ENCODE measurements at places on chromosomes 5 and 9.

GRCh38 chr9:137759649-137760321 lies 117.8 kb upstream of the CACNA1B start:
- no peak for DNase-seq

DNA sequence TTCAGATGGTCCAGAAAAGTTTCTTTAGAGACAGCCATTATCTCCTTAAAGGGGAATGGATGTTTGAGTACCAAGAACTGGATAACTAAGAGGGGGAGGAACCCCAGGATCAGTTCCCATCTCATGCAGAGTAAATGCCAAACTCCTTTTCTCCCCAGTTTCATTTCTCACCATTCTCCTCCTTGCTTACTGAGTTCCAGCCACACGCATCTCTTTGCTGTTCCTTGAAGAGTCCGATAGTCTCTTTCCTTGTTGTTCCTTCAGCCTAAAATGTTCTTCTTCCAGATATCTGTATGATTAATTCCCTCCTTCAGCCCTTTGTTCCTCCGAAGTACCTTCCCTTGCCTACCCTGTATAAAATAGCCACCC lies 30.0 kb downstream of the KDM4C start:
- DNase-seq: no peak

GRCh38 chr5:77131361-77131760 lies 44.3 kb upstream of the ZBED3 start:
- DNase-seq: no peak

GRCh38 chr5:115625579-115626444 lies at the start of gene TMED7:
Gene TMED7, minus strand, starts transcription at chr5:115626036. Its CDS starts 244 bp downstream, at chr5:115625792.
- peak; percentile 99 for DNase-seq

DNA sequence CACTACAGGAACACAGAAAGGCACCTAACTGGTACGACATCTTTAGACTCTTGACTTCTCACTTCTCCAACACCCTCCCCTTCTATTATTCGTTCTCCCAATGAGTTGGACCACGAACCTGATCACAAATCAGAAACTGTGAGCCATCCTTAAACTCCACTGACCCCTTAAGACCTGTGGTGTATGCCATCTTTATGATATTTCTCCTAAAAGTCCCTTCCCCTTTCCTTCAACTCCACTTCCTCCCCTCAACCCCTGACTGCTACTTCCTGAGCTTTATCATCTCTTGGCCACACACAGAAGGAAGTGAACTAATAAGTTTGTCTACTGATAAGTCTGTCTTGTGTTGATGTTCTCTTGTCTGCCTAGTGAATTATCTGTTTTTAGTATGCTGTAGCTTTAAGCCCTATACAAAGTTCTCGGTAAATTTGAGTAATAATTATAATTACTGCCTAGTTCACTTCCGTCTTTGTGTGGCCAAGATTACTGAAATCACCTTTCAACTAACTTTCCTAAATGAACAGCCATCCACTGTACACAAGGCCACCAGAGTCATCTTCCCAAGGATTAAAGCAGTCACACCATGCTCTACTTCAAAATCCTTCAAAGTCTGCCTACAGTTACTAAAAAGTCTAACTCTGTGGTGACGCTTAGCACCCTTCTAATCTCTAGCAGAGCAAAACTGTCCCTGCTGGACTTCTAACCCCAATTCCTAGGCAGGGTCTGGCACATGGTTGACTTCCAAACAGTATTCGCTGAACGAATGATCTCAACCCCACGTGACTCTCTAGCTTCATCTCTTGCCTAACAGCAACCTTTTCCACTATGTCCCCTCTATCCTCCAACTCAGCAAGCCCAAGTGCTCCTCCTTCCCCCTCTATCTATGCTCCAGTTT lies 23.2 kb downstream of the ELOVL7 start:
- DNase-seq: no peak

- DNase-seq: no peak
Measured at GRCh38 chr5:33891788-33892619, at the start of gene ADAMTS12. Gene ADAMTS12, minus strand, starts transcription at chr5:33891990. Its CDS starts 134 bp downstream, at chr5:33891856.

DNA sequence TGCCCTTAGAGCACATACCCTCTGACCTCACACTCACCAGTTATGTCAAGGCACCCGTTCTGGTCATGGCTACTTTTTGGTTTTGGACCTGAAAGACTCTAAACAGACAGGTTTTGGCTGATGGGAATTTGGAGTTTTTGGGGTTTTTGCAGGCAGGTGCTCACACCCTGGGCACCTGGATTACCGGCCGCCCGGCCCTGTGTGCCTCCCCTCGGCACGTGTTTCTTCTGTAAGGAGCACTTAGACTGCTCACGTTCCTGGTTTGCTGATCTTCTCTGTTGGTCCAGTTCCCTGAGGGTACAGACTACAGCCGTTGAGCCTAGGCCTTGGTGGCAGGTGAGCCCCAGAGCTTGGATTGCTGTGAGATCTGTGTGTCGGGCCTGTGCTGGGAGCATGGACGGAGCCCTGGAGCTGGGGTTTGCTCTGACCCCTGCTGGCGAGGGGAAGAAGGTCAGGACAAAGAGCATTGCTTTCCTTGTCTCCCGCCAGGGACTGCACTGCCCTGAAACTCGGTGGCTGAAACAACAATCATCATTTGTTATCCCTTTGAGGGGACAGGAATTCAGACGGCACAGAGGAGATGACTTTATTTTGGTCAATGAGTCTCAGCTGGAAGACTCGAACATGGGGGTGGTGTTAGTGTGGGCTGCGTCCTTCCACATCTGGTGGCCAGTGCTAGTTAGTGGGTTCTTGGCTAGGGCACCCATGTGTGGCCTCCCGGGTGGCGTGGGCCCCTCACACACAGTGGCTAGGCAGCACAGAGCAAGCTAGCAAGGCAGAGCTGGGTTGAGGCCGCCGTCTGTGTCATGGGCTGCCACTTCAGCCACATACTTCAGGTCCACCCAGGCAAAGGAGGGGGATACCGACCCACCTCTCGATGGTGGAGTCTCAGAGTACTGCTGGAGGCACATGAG lies 76.4 kb downstream of the EHMT1 start:
- no peak for DNase-seq

DNA sequence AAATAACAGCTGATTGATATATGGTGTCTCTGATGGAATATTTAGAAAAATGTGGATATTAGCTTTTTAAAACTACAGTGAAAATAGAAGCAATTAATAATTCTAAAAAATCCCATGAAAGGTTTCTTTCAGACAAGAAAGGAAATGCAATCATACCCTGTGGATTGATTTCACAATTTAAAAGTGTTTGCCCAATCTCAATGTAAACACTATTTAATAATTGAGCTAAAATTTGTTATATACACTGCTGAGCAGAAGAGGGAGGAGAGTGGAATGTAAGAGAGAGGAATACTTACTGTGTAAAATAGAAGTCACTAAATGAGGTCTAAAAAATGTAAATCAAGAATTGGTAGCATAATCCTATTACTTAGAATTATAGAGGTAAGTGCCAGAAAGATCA lies 76.9 kb downstream of the FEM1C start:
- no peak for DNase-seq

DNA sequence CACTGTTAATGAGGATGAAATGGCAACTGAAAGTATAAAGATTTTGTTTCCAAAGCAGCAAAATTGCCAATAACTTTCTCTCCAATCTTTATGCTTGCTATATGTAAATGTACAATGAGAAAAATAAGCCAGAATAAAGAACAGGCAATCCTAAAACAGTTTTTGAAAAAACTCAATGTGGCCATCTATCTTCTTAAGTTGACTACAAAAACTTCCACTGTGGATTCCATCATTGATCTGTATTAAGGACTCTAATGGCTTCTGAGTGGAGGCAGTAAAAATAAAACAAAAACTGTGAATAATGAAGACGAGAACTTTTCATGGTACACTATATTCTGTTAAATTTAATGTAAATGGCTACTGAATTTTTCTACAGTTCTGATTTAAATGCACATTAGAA lies 382.9 kb downstream of the TMEM232 start:
- DNase-seq: no peak

- no peak for DNase-seq
Measured at GRCh38 chr5:6701491-6701890, 11.7 kb upstream of the TENT4A start.

DNA sequence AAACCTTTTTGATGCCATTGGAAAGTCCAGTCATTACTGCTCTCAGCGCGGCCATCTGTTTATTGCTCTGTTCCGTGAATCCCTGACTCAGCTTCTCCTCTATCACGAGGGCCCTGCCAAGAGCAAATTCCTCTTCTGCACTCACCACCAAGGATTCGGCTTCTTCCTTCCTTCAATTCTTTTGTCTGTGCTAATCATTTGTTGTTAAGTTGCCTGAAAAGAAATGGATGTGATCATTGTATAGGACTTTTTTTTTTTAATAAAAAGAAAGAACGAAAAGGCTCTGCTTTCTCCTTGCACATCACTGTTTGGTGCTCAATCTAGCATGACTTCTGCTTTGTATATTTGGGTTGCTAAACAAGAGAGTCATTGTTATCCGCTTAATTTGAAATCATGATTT lies 128.7 kb upstream of the PIK3R1 start:
- no peak for DNase-seq

DNA sequence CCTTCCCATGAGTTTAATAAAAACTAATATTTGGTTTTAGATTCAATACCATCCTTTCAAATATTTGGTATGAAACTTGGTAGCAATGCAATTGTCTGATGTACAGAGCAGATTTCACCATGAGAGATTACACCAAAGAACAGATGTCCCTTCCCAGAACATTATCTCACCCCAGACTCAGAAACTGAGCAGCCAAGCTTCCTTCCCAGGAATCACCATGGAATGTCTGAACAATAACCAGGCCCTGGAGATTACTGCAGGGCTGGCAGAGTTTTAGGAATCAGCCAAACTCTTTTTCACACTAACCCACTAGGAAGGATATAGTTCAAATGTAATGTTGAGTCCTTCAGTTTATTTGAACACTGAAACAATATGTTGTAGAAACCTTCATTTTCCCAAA lies 23.9 kb downstream of the CLTA start:
- no peak for DNase-seq

GRCh38 chr5:110663525-110663924 lies 62.9 kb downstream of the TMEM232 start:
- no peak for DNase-seq

GRCh38 chr5:112625246-112625645 lies 112.4 kb upstream of the APC start:
- no peak for DNase-seq

DNA sequence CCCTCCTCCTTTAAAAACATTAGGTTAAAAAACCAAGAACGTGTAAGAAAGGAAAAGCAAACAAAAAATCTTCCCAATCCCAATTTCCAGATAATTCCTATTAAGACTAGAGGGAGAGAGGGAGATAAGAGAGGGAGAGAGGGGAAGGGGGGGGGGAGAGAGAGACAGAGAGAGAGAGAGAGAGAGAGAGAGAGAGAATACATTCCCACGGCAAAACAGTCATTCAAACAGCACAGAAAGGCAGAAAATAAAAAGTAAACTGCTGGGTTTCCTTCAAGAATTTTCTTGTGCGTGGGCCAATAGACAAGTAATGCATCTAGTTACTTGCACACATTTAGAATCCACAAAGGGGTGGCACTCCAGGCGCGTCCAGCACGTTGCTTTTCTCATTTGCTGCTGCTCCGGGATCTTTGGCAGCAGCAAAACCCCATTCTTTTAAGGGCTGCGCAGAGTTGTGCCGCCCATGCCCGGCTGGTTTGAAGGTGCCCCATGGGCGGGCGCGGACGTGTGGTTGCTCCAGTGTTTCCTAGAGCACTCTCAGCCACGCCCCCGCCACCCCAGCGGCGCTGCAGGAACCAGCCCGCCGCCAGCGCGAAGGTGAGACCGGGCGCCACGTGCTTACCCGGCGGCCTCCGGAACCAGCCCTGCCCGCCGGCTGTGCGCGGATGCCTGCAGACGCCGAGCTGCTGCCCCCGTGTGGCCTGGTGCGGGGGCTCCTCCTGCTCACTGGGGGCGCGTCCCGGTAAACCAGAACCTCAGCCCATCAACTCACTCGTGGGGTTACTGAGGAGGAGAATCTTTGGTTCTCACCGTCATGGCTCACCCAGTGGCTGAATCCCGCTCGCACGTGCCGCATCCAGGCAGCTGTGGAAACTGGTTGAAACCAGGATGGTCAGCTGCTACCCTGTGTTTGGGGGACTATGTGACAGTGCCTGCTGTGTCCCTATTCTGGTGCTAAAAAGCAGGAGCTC lies 44.6 kb downstream of the STC2 start:
- peak; percentile 35 for DNase-seq

- DNase-seq: no peak
Measured at GRCh38 chr5:174524351-174524750, 200.0 kb upstream of the MSX2 start.

- DNase-seq: no peak
Measured at GRCh38 chr9:33649463-33649862, 125.4 kb downstream of the ANKRD18B start.

DNA sequence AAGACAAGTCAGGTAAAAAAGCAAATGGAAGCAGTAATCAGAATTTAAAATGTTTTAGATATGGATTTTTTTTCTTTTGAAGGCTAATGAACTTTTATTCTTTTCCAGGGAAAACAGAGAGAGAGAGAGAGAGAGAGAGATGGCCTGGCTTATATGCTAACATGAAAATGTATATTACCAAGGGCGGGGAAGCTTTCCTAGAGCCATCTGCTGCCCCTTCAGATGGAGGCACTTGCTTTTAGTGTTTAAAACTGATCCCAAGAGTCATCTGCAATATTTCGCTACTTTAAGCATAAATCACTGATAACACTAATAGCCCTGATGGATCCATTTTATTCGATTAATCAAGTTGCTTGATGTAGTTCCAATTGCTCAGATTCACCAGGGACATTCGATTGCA lies 186.1 kb upstream of the ADAMTS16 start:
- DNase-seq: no peak

GRCh38 chr9:135413461-135413860 lies 66.1 kb upstream of the PPP1R26 start:
- DNase-seq: no peak

GRCh38 chr9:99881769-99882168 lies 24.7 kb upstream of the STX17 start:
- no peak for DNase-seq

- no peak for DNase-seq
Measured at GRCh38 chr5:106680330-106680729, 990.4 kb downstream of the EFNA5 start.

- no peak for DNase-seq
Measured at GRCh38 chr9:79369676-79370075, 202.1 kb upstream of the TLE4 start.

DNA sequence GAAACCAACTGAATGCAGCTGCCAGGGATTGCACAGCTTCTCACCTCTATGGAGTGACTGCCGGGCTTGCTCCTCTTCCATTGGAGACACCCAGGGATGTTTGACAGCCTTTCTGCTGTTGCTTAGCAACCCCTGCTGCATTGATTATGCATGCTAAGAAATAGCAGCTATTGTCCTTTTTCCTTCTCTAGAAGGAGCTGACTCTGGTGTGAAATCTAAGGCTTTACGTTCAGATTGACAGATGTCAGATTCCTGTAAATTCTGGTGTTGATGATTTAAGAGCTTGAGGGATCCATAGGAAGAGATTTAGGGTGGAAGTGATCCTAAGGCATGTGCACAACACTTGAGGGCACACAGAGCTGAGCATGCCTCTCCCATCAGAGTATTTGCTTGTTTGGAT lies 267.7 kb downstream of the NTRK2 start:
- DNase-seq: no peak

GRCh38 chr9:122367065-122367464 lies 3.8 kb upstream of the PTGS1 start:
- no peak for DNase-seq

Measured in activated T-helper 1 cell treated with Interleukin-2 at 50 U/mL for 16 hours (primary cell).